Globus pallidus (tissue), 1 donor: ENCODE measurements at places on chromosomes 6 and 20.
A peak's percentile ranks its signal among the peaks of the same experiment; 100 is the strongest.

DNA sequence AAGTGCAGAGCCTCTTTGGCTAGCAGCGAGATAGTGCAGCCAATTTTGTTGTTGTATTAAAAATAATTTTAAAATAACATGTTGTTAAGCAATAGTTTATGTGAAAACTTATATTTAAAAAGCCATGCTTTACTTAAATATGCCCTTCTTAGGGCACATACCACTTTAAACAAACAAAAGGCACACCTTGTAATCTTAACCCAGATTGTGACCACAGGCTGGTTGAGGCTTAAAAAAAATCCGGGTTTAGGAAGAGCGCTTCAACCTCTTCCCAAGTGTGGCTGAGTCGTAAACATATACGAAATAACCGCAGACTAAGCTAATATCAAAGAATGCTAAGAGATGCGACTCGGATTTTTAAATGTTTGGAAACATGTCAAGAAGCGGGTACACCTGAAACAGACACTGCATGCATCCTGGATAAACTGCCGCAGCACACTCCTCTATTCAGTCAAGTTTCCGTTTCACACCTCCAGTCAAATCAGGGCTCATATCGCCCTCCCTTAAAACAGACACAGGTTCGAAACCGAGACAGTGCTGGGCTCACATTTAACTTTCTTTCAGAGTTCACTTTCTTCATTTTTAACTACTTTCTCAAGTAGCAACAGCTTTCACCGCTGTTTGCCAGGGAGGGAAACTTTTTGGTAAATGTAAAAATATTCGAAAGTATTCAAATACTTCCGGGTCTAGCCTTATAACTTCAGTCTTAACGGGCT, 1.5 kb downstream of the DEK start:
- DNase-seq, result peak; percentile 13

- no peak for DNase-seq
Observed at GRCh38 chr6:120903836-120904235, 430.4 kb downstream of the TBC1D32 start.

- peak; percentile 95 for DNase-seq
Observed at GRCh38 chr6:158011478-158011920, 29.8 kb downstream of the SYNJ2 start.

- no peak for DNase-seq
Observed at GRCh38 chr20:56204206-56204605, 44.3 kb upstream of the MC3R start.

GRCh38 chr6:39929733-39930461, 4.4 kb downstream of the MOCS1 start:
- no peak for DNase-seq

- no peak for DNase-seq
Observed at GRCh38 chr6:85125526-85125925, 324.4 kb upstream of the NT5E start.

- DNase-seq, result no peak
Observed at GRCh38 chr6:2441601-2442475, 196.4 kb upstream of the GMDS start.

DNA sequence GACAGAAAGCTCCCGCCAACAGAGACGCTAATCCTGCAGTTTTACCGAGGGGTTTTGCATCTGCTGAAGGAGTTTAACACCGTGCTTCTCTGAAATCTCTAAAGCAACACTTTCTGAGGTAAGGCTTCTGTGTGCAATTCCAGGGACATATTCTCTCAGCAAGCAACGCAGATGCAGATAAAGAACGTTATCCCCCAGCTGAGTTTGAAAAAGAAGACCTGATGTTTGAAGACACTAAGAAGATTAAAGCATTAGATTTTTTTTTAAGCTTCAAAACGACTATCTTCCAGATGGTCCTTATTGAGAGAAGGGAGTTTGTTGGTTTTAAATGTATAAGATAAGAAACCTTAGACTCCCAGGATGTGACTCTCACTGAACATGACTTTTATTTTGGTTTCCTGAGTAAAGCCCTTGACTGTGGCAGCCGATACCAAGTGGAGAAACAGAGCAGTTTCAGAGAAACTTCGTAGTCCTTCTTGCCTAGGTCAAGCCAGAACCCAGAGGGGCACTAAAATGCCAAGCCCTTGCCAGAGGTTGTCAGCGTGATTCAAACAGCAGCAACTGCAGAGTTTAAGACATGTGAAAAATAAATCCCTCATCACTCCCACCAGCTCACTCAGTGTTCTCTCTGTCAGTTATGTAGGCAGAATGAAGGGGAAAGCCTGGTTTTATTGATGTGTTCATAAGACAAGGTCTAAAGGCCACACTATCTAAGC, 353.3 kb upstream of the CNR1 start:
- no peak for DNase-seq

- no peak for DNase-seq
Observed at GRCh38 chr20:3156811-3157619, 2.6 kb downstream of the FASTKD5 start.

- DNase-seq, result no peak
Observed at GRCh38 chr6:67336014-67336413, 1299.1 kb upstream of the ADGRB3 start.

DNA sequence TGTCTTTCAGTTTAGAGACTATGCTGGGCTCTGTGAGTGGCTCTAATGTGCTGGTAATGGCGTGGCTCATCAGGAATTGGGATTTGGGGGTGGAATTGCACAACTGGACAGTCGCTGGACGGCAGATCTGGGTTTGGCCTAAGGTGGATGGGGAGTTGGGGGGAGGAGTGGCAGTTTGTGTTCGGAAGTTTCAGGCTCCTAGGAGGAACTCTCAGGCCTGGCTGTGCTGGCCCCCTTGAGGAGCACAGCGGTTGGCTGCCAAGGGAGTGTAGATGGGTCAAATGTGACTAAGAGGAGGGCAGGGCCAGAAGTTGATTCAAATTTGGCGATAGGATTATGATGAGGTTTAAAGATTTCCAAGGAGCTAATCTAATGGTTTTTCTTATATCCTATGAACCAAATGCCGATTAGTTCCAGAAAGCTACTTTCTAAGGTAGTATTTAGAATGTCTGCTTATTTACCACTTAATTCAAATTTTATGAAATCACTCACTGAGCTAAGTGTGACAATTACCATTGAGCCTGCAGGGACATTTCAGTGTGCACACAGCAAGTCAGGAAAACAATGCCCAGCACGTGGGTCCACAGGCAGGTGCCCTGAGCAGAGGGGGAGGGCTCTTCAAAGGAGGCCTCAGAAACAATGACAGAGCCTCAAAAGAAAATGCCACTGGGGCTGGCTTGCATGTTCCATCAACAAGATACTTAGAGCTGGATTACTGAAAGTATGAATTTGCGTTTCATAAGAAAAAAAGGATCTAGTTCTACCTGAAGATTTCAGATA, 111.0 kb downstream of the GJA10 start:
- DNase-seq, result no peak

- DNase-seq, result no peak
Observed at GRCh38 chr20:60007464-60007863, 49.2 kb downstream of the CDH26 start.

- no peak for DNase-seq
Observed at GRCh38 chr6:150755042-150755441, 110.5 kb upstream of the MTHFD1L start.
